Mucosa of gallbladder (tissue), 1 donor: ENCODE measurements at places on chromosomes 3 and 15. TPM values are rescaled to one million over a fixed set of nuclear protein-coding genes. Genes with fewer than 3 reads are reported as not detected.
A peak's percentile ranks its signal among the peaks of the same experiment; 100 is the strongest.

Gene LEO1
- total RNA-seq: 18.0 TPM

DNA sequence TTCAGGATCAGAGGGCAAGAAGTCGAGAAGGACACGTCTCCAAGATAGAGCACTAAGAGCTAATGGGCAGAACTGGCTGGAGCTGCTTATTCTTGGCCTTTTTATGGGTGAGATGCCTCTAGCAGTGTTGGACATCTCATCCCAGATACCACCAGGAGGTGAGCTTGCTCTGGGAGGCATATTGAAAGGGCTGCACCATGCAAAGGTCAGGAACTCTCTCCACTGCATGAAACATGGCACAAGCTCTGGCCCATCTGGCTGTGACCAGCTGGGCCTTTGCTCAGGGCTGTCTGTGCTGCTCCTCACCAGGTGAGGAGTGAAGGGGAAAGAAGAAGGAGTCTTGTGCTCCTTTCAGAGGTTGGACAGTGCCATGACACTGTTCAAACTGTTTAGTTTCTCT is 188.7 kb downstream of the THSD4 start:
- DNase-seq: no peak

GRCh38 chr15:57924598-57924997 is 140.9 kb downstream of the ALDH1A2 start:
- no peak for DNase-seq

- DNase-seq: no peak
Observed at GRCh38 chr3:154758109-154758868, 321.8 kb upstream of the MME start.

Gene CCDC9B
- total RNA-seq: 107 TPM

Gene C3orf85
- not detected for total RNA-seq

Gene ROBO1
- total RNA-seq: 9.6 TPM

DNA sequence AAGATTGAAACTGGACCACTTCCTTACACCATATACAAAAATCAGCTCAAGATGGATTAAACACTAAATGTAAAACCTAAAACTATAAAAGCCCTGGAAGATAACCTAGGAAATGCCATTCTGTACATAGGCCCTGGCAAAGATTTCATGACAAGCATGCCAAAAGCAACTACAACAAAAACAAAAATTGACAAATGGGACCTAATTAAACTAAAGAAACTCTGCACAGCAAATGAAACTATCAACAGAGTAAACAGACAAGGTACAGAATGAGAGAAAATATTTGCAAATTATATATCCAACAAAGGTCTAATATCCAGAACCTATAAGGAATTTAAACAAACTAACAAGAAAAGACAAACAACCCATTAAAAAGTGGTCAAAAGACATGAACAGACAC is 173.1 kb upstream of the CCDC54 start:
- DNase-seq: no peak

GRCh38 chr15:69790632-69791031 is 307.1 kb downstream of the TLE3 start:
- DNase-seq: no peak

Gene PARP15
- total RNA-seq: 2.3 TPM

GRCh38 chr3:132916096-132916495 is 122.1 kb upstream of the TMEM108 start:
- DNase-seq: no peak

- DNase-seq: no peak
Observed at GRCh38 chr3:70531838-70532489, 219.5 kb upstream of the MDFIC2 start.

- DNase-seq: peak; percentile 68
Observed at GRCh38 chr15:34588046-34588674, 4.7 kb upstream of the GOLGA8B start.

Gene CFAP20DC
- 1.9 TPM for total RNA-seq

DNA sequence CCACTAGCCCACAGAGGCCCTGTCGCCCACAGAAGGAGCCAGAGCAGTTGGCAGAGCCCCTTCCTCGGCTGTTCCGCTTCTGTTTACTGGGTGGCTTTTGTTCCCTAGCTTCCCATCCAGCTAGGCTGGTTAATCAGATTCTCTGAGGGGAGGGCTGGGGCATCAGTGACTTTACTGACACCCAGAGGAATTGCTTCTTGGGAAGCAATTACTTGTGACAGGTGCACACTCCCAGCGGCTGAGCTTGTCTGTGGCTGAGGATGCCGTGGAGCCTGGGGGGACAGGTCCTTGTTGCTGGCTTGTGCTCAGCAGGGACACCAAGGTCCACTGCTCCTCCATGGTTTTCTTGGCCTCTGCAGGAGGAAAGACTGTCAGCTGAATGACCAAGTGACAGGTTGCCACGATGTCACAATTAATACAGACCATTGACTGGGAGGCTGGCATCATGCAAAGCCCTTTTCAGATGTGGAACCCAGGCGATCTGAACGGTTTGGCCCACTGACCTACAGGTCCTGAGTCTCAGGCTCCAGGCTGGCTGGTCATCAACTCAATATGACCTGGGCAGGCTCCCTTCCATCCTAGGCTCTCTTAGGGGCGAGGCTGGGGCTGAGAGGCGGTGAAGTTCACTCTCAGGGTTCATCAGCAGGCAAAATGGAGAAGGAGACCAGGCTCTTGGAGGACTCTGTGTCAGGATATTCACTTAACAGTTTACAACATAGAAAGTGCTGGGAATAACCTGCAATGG is 31.8 kb upstream of the SFMBT1 start:
- DNase-seq: no peak

- DNase-seq: no peak
Observed at GRCh38 chr3:16789344-16790120, 95.2 kb upstream of the PLCL2 start.

DNA sequence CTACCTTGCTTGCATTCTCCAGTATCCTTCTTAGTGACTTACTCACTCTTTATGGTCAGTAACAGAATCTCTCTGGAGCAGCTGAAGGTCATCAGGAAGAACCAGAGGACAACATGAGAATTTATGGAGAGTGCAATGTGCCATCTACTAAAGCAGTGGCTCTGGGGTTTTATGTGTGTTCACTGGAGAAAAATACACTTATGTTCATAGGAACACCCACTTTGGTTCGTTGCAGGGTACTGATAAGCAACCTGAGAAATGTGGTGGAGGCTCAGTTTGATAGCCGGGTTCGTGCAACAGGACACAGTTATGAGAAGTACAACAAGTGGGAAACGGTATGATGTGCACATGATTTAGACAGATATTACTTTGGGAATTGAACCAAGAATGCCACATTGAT is 12.8 kb downstream of the CPB1 start:
- no peak for DNase-seq
